CD4-positive, alpha-beta T cell treated with Interleukin-12 subunit alpha and Interleukin-12 subunit beta, for 1 hour (primary cell): ENCODE measurements at places on chromosomes 16 and 17.

DNA sequence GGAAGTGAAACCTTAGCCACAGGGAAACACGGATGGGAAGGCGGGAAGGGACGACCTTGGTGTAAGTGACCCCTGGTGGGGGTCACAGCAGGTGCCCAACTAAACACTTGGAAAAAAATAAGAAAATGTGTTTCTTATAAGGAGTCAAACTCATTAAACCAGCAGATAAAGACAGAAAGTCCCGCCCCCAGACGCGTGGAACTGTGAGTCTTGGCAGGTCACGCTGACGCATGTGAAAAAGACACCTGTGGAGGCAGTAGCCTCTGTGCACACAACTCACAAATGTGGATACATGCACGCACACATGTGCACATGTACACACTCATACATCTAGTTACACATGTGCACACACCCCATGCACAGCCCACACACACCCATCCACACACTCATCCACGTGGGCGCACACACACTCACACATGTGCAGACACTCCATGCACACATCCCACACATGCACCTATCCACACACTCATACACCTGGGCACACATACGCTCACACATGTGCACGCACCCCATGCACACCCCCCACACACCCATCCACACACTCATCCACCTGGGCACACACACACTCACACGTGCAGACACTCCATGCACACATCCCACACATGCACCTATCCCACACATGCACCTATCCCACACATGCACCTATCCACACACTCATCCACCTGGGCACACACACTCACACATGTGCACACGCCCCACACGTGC is 432.4 kb downstream of the SOX9 start:
- DNase-seq = no peak

DNA sequence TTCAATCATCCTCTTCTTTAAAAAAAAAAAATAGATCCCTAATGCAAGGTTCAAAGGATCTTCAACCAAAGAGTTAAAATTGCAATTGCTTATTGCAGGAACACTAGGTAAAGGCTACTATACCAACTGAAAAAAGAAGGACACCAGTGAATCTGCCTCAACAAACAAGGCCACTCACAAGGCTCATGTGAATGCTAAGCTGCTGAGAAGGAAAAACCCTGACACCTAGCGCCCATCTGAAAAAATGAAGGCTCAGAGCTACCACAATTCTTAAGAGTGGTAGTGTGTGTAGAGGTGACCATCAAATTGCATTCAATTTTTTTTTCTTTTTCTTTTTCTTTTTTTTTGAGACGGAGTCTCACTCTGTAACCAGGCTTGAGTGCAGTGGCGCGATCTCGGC is 201.6 kb upstream of the C17orf78 start:
- no peak for DNase-seq

DNA sequence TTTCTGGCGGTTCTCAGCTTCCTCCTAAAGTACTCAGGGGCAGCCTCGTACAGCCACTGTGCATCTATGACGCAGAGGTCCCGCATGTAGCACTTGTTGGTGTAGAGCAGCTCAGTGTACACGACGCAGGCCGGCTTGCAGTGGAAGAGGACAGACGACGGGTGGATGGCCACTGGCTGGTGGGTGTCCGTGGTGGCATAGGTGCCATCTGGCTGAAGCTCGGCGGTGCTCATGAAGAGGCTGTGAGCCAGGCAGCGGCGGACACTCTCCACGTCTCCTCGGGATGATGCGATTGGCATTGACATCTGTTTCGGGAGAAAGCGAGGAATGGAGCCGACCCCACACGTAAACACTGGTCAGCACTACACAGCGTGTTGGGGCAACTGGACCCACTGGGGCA is 5.3 kb upstream of the C1QBP start:
- DNase-seq = no peak

GRCh38 chr16:2333231-2333630 is 7.3 kb downstream of the ABCA3 start:
- no peak for DNase-seq

- DNase-seq = peak; percentile 89
These were observed 24.3 kb upstream of the ZNF750 start for GRCh38 chr17:82863941-82864712.

- DNase-seq = peak; percentile 15
These were observed 17.5 kb upstream of the C17orf78 start for GRCh38 chr17:37358098-37358829.

GRCh38 chr17:36030956-36031355 is 13.2 kb upstream of the CCL23 start:
- DNase-seq = no peak

DNA sequence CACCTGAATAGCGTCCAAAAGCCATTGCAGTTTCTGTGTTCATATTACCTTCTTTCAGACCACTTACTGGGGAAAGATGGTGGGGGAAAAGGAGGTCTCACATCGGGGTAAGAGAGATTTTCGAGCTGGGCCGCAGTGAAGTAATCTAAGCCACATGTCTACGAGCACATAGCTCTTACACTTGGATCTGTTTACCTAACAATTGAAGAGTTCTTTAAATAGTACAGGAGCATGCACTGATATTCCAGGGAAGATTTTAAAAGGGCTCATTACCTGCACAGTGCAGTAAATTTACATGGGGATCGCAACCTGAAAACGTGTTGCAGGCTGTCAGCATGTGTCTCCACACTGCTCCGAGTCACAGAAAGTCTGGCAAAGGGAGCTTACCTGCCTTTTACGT is 12.6 kb downstream of the MAF start:
- DNase-seq = no peak

DNA sequence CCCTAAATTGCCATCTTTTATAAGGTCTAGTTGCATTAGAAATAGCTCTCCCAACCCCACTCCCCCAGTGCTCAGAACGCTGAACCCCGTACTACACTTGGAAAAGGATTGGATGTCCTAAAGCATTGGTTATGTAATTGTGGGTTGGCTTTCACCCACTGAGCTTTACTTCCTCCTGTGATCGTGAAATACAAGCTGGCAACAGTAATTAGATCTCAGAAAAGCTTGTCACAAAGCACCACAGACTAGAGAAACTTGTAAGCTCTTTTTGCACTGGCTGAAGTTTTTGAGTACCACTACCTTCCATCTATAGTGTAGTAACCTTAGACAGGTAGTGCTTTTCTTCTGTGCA is 54.4 kb downstream of the SIAH1 start:
- no peak for DNase-seq

DNA sequence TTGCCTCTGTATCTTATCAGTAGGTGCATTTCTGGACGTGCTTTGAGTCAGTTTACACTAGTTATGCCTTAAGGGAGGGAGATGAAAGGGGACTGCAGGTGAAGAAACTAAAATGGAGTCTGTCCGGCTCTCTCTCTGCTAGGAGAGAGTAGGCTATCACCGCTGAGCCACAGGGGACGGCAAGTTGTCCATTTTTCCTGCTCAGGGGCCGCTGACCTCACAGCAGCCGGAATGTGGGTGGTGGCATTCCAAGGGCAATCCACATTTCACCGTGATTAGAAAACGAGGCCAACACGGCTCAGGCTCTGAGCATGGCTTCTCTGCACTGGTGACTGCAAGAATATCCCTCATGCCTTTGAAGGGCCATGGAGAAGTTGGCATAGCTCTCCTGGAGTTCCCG is 19.0 kb upstream of the KLHDC4 start:
- DNase-seq = no peak

DNA sequence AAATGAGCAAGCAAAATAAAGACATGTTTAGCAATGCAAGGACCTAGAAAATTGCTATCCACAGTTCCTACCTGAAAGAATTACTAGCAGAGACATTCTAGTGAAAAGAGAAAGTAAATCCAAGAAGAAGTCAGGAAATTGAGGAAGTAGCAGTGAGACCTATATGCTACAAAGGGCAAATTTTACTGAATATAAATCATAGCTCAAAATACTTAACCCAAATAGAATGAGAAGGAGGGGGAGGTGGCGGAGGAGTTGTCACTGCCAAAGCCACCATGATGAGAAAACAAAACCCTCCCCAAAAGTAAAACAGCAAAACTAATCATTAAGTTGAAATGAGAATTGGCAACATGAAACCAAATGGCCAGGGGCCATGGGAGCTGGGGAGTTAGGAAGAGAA is 39.3 kb downstream of the PITPNM3 start:
- DNase-seq = no peak

DNA sequence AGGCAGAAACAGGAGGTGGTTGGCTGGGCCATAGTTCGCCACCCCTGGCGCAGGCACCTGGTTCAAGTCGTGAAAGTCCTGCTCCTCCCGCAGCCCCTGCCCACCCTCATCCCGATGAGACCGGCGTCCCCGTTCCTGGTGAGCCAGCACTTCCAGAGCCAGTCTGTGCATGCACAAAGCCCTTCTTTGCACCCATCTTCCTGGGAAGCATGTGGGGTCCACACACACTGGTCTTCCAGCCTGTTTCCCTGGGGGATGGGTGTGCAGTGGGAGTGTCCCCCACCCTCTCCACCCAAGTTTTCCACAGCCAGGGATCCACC is 1.6 kb upstream of the ZG16B start:
- no peak for DNase-seq

GRCh38 chr17:77424585-77425344 is 284.0 kb downstream of the SEC14L1 start:
- DNase-seq = no peak

GRCh38 chr17:75267411-75268232 is 3.4 kb downstream of the MIF4GD start:
- DNase-seq = no peak

GRCh38 chr17:65345261-65346005 is 208.3 kb downstream of the RGS9 start:
- no peak for DNase-seq

DNA sequence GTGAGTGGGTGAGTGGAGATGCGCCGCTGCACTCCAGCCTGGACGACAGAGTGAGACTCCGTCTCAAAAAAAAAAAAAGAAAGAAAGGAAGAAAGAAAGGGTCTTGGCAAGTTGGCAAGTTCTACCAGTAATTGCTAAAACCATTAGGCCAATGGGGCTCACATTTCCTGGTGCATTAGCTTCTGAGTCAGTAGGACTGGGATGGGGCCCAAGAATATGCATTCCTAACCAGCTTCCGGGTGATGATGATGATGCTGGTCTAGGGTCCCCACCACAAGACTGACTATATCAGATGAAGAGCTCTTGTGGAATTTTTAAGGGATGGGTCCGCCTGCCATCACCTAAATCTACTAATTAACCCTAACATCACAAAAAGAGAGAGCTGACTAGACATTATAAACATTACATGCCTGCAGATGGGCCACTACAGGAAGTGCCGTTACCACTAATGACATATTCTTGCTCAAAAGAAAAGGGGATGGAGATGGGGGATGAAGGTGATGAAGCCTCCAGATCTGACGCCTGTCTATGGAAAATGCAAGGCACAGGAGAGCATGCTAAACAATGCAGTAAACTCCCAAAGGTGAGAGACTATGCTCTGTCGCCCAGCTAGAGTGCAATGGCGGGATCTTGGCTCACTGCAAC is 13.1 kb downstream of the MYH11 start:
- DNase-seq = no peak
